GM23248 (cell line): ENCODE measurements at places on chromosomes 2 and 18. TPM values are rescaled to one million over a fixed set of nuclear protein-coding genes. Genes with fewer than 3 reads are reported as not detected.

Gene ERBB4
- not detected in 2 replicates for total RNA-seq

Gene HMSD
- total RNA-seq: not detected in 2 replicates

DNA sequence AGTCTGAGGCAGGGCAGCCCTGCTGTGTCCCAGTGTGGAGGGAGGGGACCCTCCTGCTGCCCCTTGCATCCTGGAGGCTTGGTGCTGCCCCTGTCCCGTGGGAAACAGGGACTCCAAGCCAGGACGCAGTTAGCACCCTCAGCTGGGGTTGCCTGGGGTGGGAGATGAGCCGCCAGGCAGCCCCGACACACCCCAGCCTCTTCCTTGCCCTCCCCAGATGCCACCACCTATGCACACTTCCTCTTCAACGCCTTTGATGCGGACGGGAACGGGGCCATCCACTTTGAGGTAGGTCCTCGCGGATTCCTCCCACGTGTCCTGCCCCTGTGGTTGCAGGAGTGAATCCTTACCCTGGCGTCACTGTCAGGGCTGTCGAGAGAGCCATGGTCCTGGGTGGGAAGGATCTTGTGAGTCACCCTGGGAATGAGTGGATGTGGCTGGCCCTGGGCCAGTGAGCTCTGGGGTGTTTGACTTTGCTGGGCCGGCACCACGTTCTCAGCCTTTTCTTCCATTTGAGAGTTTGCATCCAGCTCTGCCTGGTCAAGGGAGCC, 27.5 kb upstream of the FAHD2A start:
- DNase-seq: peak; percentile 46

DNA sequence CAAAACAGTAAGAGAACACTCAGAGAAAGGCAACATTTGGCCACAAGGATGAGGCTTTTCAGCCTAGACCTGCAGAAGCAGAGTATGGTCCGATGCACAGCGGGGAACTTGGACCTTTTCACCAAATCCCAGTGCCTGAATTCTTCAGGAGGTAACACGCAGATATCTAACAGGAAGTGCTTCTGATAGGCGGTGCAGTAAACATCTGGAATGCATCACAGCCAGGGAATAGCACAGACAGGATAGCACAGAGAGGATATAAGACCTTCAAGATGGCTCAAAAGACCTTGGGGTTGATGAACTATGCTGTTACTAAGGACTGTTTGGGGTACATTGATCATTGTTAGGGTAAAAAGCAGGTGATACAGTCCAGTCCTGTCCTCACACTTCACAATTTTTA, 1.7 kb downstream of the TMEM127 start:
- no peak for DNase-seq

Gene PDE1A
- 1.9 and 16.3 TPM in 2 replicates for total RNA-seq

DNA sequence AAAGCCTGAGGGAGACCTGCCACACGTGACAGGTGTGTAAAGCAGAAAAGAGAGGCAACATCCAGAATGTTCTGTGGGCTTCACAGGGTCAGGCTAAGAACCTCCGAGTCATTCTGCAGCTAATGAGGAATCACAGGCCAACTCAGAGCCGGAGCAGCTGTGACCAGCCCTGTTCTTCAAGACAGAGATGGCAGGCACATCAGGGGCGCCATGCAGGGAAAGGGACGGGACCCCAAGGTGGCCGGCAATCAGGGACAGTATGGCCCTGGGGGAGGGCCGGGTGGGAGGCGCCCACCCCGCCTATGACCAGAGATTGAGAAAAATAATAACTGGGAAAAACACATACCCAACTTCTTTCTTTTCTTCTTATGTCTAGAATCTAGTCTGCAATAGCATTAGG, 316.7 kb upstream of the SALL3 start:
- no peak for DNase-seq

GRCh38 chr18:36308711-36309435, 11.4 kb downstream of the FHOD3 start:
- DNase-seq: no peak

GRCh38 chr2:42227491-42227890, 58.3 kb downstream of the EML4 start:
- DNase-seq: no peak
